Omental fat pad (tissue), 4 donors: ENCODE measurements at places on chromosomes 5 and 9.

- no peak for DNase-seq
These were observed 1001.0 kb upstream of the WWC1 start for GRCh38 chr5:167290478-167290877.

GRCh38 chr9:35628389-35628991 lies 10.3 kb upstream of the CD72 start:
- no peak for DNase-seq

DNA sequence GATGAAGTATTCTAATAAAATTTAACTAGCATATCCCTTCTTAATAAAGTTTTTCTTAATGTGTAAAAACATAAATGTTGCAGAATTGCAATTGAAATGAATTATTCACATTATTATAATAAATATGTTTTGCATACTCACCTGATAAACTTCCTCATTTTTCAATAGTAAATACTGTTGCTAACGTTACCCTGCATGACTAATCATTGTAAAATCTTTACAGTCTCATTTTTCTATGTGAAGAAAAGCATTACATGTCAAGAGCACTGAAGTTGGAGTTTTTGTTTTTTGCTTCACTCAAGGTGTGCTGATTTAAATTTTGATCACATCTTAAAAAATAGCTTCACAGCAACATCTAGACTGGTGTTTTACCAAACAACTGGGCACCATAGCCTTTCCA lies 157.2 kb upstream of the CDH18 start:
- no peak for DNase-seq

- DNase-seq = no peak
These were observed 13.6 kb downstream of the TCF7 start for GRCh38 chr5:134127988-134128647.

DNA sequence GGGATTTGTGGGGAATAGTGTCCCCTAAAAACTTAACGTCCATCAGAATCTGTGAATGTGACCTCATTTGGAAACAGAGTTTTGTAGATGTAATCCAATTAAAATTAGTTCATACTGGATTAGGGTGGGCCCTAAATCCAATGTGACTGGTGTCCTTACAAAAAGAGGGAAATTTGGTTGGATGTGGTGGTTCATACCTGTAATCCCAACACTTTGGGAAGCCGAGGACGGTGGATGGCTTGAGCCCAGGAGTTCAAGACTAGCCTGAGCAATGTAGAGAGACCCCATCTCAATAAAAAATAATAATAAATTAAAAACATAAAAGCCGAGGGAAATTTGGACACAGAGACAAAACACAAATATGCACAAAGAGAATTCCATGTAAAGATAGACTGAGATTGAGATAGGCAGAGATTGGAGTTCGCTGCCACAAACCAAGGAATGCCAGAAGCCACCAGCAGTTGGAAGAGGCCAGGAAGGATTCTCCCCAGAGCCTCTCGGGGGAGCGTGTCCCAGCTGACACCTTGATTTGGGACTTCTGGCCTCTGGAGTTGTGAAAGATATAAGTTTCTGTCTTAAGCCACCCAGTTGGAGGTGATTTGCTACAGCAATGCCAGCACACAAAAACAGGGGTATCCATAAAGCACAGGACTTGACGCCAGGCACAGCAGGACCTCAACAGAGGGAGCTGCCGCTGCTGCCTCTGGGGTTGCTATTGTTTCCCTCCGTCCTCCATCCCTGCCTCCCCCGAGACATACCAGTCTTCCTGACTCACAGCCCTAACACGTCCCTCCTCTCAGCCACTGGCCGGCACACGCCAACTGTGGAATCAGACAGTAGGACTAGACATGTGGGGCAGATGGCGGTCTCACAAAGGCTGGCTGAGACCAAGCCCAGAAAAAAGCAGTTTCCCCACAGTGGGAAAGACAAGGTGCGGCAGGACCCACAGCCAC lies 73.8 kb upstream of the IL17B start:
- DNase-seq = no peak

- no peak for DNase-seq
These were observed 40.3 kb downstream of the NUP188 start for GRCh38 chr9:128987805-128988204.

- no peak for DNase-seq
These were observed 273.6 kb downstream of the PTPRD start for GRCh38 chr9:10339152-10339551.

DNA sequence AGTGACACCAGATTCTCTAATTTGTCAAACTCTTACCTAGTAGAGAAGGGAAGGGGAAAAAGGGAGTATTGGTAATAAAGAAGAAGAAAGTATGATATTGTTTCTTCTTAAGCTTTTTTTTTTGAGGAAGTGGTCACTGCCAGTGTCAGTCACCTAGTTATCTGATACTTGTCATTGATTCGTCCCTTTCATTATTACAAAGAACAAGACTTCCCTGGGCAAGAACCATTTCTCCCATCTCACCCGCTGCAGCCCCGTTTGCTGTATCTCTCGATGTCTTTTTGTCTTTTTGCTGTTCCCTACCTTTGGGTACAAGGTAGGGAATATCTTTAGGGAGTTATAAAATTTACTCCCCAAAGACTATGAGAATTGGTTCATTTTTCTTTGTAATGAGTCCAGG lies 249.0 kb downstream of the ARHGAP26 start:
- no peak for DNase-seq

DNA sequence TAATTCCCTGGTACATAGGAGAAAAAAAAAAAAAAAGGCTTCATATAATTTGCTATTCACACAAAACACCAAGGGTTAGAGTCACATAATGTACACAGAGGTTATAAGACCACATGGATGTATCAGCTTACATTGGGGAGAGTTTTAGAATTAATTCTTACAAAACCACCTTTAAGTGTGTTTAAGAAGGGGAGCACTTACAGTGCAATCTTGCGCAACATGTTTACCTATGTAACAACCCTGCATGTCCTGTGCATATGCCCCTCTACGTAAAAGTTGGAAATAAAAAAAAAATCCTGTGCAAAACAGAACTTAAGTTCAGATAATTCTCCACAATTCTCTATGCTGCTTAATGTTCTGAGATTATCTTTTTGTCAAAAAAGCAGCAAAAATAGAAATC lies 190.0 kb downstream of the DENND1A start:
- no peak for DNase-seq

DNA sequence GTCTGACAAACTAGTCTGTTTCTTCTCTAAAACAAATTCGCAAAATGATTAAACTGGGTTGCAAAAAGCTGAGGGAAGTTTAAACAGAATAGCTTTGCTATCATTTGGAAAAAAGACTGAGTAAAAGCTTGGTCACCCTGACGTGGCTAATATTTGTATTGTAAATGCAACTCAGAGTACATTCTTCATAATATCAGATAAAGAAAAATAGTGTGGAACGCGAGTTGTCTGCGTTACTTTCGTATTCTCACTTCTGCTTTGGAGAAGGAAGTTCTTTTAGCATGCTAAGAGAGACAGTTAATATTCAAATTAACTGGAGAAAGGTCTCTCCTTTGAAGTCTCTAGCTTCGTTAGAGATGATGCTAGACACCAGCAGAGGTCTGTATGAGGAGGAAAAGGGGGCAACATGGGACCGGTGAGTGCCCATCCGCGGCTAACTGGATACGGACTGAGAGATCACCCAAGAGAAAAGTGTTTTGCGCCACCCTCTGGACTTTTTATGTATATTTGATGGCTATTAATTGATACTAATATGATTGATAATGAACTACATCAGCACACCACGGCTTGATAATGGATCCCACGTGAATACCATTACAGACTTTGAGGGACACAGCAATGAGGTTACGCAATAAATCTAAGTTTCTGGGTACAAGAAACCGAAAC lies 2.9 kb upstream of the CNTRL start:
- no peak for DNase-seq

- DNase-seq = no peak
These were observed 260.9 kb downstream of the SH3GL2 start for GRCh38 chr9:17839776-17840175.

DNA sequence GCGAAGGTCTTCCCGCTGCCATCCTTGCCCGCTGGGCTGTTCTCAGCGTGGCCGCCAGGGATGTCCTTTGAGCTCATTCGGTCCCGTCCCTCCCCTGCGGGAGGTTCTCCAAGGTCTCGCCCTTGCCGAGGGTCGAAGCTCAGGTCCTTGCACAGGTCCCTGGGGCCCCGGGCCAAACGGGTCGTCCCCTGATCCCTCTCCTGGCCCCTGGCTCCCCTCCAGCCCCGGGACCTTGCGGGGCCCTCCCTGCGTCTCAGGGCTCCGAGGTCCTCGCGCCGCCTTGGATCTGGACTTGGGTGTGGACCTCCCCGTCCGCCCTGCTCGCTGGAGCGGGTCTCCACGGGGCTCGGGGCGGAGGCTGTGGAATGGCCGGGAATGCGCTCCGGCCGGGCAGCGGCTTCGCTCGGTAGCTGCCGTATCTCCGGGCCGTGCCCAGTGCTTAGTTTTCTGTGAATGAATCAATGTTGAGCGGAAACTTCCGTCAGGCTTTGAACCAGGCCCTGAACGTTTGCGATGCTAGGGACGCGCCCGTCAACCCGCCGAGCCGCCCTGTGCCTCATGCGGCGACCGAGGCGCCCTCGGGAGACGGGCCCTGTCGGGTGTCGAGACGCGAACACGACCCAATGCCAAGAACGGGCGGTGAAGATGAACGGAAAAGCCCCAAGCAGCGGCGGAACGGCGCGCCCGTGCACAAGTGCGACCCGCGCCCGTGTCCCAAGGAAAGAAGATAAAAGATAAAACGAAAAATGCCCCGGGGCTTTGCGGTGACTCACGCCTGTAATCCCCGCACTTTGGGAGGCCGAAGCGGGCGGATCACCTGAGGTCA lies 780 bp downstream of the RNU6ATAC start:
- DNase-seq = peak; percentile 37

- no peak for DNase-seq
These were observed 56.1 kb downstream of the WDR70 start for GRCh38 chr5:37435261-37435660.

DNA sequence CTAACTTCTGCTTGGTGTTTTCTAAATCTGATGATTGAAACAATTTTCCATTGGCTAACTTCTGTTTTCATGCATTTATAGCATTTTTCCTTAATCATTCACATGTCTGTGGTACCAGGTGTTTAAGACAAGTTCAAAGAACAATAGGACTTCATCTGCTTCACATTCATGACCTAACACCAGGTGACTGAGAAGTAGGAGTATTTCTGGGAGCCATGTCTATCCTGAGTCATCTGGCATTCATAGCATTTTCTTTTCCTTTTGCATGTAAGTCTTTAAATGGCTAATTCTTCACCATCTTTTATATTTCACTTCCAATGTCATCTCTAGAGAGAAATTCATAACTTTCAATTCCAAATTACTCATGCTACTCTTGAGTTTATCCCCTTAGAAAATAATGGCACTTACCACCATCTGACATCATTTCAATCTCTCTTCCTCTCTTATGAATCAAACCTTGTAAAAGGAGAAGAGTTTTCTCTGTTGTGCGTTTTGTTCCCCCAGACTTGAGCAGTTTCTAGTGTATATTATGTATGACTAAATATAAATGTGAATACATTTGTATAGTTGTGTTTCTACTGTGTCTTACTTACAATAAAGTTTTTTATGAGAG lies 1196.1 kb upstream of the CDH9 start:
- DNase-seq = no peak

DNA sequence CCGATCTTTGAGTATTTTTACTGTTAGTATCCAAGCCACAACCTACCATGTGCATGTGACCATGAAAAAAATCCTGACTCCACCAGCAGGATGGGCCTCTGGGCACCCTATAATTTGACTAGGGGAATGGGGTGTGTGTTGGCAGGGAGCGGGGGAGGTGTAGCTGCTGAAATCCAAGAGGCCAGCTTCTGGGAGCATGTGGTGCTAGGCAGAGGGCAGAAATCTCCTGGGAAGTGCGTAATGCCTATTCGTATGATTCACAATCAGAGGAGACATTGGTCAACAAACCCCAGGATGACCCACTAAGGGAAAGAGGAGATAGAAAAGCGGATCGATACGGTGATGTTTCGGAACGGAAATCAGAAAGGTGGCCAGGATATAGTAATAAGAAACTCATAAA lies 149.9 kb downstream of the ARSB start:
- no peak for DNase-seq

DNA sequence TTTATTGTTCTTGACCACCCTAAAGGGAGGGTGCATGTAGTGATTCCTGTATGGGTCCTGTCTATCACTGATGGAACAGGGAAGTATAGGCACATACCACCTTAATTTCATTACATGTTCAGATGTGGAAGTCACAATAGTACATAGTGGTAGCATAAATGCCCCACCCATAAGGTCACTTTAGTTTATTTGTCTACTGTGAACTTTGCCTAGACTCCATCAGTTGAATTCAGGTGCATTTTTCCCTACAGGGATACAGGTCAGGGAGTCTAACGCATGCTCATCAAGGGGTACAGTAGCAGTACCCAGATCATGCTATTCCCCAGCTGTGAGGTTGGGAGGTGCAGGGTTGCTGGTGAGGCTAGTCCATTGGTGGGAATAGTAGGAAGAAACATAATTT lies 175.0 kb downstream of the MEF2C start:
- no peak for DNase-seq

- no peak for DNase-seq
These were observed 95.1 kb downstream of the MED27 start for GRCh38 chr9:131984564-131984963.

DNA sequence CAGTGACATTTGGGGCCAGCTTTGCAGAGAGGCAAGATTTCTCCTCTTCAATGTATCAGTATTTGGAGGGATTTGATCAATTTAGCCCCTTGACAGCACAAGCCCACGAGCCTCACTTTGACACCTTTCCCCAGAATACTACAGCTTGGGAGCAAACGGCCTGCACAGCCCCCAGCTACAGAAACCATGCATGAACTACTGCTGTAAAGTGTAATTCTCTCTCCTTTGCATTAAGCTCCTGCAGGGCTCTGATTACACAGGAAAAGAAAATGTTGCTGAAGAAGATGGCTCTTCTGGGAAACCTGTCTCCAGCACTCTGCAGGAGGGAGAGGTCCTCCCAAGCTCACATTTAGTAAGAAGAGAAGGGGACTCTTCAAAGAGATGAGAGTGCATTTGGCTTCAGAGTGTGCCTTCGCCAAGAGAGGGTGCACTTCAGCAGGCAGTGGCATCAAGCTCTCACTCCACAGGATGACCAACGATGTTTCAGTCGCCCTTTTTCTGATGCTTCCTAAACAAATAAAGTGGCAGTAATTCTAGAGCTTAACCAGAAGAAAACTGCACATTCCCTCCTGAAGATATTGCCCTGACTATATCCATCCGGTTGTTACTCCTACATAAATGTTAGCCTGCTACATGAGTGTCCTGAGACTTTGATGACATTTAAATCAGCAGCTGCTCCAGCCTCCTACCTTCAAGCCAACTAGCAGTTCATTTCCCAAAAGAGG lies 272.2 kb downstream of the AUH start:
- no peak for DNase-seq

DNA sequence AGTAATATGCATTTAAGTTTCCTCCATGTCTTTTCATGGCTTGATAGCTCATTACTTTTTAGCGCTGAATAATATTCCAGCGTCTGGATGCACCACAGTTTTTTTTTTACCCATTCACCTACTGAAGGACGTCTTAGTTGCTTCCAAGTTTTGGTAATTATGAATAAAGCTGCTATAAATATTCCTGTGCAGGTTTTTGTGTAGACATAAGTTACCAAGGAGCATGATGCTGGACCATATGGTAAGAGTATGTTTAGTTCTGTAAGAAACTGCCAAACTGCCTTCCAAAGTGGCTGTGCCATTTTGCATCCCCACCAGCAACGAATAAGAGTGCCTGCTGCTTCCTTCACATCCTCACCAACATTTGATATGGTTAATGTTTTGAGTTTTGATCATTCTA lies 195.6 kb downstream of the PIK3R1 start:
- no peak for DNase-seq
